ENCODE measurements at places on chromosomes 2 and 18.

DNA sequence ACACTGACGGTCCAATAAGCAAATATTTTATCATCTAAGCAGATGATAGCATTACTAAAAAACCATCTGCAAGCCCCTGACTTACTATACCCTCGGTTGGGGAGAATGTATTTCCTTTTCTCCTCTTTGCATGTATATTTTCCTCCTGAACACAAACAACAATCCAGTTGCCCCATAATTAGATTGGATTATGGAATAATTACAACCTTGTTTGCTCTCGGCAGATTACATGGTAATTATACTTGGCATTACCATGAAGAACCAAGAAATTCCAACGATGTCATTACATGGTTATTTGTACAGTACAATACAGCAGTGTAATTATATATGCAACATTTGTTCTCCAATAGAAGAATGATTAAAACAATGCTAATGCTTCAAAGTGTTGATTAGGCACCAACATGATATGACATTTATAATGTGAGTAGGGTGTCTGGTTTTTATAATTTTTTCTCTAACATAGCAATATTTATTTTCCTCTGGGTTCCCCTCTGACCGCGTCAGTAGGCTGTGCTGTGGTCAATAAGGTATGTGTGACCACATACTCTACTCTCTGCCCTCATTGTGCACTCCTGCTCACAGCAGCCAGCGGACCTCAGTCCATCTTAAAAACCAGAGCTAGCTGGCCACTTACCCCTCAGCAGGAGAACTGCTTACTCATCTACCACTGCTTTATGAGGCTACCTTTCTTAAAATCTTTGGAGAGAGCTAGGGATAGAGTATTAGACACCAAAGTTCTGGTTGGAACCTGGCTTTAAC is 176.1 kb downstream of the INSIG2 start:
- no peak for DNase-seq

- no peak for DNase-seq
Measured at GRCh38 chr2:68458981-68459380, 8.1 kb downstream of the FBXO48 start.

- DNase-seq: no peak
Measured at GRCh38 chr2:65232636-65233035, 5.0 kb downstream of the ACTR2 start.

- DNase-seq: peak; percentile 39
Measured at GRCh38 chr18:45910405-45911023, 56.6 kb downstream of the EPG5 start.

DNA sequence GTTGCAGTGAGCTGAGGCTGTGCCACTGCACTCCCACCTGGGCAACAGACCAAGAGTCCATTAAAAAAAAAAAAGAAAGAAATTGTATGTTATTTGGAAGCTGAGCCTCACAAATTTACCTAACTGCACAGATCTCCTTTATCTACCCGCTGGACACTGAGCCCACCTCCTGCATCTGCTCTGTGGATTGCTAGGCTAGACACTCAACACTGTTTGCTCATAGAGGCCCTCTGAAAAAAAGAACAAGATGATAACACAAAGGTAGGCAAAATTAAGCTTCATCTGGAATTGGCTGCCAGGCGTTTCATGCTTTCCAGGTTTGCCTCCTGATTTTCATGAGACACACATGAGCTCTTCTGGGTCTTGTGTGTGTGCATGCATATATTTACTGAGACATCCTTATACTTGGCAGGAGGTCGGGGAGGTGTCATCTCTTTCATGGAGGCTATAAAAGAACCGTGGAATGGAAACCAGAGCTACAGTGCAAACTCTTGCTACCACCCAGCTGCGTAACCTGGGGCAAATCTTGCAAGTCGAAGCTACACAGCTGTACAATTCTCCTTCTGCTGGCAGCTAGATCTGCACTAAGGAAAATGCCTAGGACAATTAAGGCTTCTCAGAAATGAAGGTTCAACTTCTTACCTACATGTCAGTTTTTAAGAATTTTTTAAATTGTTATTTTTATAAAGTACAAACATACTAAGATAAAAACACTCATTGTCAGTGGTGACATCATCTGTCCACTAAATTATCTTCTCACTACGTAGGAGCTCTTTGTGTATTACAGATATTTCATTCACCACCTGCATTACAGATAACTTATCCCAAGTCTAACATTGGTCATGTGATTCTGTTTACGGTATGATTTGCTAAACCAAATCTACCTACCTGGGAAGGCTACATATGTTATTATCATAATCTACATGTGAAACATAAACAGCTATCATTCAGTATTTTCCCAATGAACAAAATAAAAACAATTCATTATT is 63.1 kb downstream of the CABYR start:
- no peak for DNase-seq

DNA sequence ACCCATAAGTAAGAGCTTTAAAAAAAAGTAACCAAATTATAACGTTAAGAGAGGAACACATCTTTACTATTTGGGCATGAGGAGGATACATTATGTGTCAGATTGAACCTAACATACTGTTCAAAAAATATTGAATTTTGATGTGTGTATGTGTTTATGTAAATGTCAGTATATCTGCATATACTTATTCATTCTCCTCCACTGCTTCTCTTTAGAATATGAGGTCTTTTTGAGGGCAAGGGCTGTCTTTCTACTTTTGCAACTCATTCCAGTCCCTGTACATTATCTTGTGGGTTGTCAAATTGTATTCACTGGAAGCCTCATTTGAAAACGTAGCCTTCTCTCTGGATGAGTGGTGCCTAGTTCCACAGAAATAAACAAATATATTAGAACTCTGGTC is 509.4 kb upstream of the HNMT start:
- no peak for DNase-seq

GRCh38 chr2:226647621-226648518 is 151.8 kb downstream of the IRS1 start:
- DNase-seq: no peak

DNA sequence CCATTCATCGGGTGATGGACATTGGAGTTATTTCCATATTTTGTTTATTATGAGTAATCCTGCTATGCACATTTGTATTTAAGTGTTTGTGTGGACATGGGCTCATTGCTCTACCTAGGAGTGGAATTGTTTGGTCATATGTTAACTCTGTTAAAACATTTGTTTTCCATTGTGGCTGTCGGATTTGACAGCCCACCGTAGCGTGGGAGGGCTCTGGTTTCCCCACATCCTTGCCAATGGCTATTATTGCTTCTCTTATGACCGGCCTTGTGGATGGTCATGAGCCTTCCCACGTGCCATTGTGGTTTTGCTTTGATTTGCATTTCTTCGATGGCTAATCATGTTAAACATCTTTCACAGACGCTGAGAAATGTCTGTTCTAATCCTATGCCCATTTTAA is 92.0 kb downstream of the ZNF236 start:
- DNase-seq: no peak
